ENCODE measurements at places on chromosomes 7 and 10.
A peak's percentile ranks its signal among the peaks of the same experiment; 100 is the strongest.

GRCh38 chr10:77898323-77899079 is 28.1 kb downstream of the DLG5 start:
- DNase-seq, result peak; percentile 90

DNA sequence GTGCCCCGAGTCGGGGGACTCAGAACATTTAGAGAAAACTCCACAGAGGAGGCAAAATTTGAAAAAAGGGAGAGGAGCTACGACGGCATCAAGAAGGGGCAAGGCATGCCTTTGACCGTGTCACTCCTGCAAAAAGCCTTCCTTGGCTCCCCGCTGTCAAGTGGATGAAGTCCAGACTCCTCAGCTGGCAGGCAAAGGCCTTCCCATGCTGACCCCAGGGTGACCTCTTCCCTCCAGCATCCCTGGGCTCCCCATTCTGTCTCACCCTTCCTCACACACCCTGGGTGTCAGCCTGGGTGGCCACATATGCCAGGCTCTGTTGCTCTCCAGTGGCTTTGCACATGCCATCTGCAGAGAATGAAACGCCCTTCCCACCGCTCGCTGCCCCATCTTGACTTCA is 88.4 kb upstream of the ZMIZ1 start:
- DNase-seq, result no peak

DNA sequence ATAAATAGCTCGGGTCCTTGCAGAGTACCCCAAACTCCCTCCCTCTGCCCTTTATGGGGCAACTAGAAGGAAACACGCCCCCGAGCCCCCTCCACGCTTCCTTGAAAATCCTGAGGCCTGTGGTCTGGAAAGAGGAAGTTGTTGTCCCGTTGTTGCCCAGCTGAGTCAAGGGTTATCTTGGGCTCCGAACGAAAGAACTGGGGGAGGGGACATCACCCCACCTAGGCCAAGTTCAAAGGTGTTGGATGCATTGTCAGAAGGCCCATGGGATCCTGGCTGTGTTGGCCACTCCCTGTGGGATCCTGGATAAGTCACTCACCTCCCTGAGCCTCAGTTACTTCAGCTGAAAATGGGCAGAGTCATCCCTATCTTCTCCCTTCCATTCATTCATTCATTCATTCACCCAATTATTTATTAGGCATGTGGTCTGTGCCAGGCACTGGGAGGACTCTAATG is at the start of gene CCL24:
CCL24 (minus strand) TSS at position 26 of the 456 bp plus-strand sequence. CDS start 91 bp downstream, outside the sequence.
- DNase-seq, result no peak

DNA sequence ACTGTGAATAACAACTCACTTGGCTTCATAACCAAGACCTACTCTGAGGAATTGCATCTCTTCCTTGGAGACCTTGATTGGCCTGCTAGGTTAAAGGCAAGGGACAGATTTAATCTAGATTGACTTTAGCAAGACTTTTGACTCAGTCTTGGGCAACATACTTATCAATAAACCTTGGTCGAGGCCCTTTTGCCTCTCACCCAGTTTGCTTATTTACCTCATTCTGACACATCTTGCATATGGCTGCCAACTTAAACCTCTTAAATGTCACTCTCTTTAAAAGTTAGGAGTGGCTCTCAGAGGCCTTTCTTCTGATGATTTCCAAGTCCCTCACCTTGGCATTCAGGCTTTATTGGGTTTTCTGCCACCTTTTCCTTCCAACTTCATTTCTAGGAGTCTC is 124.5 kb downstream of the BAMBI start:
- DNase-seq, result no peak

DNA sequence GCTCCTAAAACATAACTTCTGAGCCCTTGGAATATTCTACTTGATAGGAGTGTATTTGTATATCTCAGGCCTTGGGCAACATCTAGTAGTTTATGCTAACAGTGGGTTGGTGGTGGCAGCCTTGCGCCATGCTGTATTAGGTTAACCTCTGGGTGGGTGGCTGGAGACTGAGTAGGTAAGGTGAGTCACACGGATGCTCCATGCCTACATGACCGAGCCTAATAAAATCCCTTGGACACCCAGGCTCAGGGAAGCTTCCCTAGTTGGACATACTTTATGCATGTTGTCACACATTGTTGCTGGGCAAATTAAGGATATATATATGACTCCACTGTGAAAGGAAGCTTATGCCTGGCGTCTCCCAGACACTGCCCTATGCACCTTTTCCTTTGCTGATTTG is 6.0 kb upstream of the DAGLB start:
- peak; percentile 79 for DNase-seq

DNA sequence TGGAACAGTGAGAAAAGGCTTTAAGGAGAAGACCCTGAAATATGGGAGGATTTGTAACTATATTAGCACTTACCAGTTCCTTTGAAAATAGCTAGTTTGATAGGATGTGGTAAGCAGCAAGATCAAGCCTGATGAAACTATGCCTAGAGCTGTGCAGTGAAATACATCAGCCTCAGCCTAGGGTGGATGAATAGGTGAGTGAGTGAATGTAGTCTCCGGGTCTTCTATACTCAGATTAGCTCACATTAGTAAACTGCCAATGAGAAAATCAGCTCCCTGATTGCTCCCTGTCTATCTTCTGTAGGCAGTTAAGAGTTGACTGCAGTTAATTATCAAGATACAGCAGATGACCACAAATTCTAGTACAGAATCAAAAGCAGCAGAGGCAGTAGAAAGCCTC is 89.6 kb downstream of the ELAPOR2 start:
- DNase-seq, result no peak

- no peak for DNase-seq
Observed at GRCh38 chr7:39923091-39923490, 27.0 kb upstream of the CDK13 start.

DNA sequence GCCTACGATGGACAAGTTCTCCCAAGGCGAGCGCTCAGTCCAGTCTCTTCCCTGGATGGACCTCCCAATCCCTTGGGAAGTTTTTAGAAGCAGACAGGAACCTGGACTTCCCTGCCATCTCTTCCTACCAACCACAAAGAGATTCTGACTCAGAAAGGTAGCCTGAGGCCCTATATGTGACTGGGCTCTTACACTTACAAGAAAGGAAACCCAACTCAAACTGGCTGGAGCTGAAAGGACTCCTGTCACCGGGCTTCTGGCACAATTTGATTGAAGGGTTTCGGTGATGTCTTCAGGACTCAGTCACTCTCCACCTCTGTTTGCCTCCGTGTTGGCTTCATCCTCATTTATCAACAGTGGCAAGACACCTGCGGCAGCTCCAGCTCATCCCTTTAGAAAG is 3.7 kb upstream of the COL13A1 start:
- no peak for DNase-seq

- DNase-seq, result no peak
Observed at GRCh38 chr10:129800796-129801340, 163.2 kb downstream of the EBF3 start.

- DNase-seq, result no peak
Observed at GRCh38 chr7:33711231-33712019, 193.9 kb upstream of the BMPER start.

Measured in HTR-8/SVneo (cell line).